ENCODE measurements at places on chromosomes 11 and 22.

- no peak for DNase-seq
Observed at GRCh38 chr11:103871923-103872551, 164.4 kb upstream of the DDI1 start.

DNA sequence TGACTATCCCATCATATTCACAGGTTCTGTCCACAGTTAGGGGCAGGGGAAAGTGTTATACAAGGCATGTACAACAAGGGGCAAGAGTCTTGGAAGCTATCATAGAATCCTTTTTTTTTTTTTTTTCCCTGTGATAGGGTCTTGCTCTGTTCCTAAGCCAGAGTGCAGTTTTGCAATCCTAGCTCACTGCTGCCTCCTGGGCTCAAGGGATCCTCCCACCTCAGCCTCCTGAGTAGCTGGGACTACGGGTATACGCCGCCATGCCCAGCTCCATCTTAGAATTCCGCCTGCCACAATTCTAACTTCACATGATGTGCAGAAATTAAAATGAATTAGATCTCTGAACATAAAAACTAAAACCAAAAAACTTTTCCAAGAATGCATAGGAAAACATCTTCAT, 31.7 kb downstream of the ZFTA start:
- no peak for DNase-seq

DNA sequence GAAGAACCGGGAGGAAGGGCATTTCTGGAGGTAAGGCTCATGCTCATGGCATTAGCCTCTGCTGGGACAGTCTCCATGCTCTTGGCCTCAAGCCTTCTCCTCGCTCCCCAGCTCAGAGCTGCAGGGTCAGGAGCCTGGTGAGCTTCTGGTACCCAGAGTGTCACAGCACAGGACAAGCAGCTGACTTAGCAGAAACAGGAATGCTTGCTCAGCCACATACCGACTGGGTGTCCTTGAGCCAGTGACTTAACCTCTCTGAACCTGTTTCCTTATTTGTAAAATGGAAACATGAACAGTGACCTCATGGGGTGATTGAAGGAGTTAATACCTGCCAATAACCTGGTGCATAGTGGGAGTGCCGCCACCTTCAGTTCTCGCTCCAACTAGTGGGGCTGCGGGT, 68.1 kb upstream of the RASD2 start:
- no peak for DNase-seq

- DNase-seq: no peak
Observed at GRCh38 chr22:35630891-35631290, 13.8 kb upstream of the MB start.

DNA sequence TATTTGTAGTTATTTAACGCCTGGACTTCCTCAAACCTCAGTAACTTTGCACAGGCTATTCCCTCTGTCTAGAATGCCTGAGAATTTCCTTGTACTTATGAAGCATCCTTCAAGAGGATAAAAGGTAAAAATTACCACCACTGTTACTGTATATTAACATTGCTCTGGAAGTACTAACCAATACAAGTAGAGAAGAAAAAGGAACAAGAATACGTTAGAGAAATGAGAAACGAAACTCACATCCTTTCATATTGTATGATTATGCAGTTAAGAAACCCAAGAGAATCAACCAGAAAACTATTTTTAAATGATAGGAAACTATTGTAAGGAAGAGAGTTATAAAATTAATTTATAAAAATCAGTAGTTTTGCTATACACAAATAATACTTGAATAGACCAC, 48.2 kb upstream of the OR5P2 start:
- no peak for DNase-seq

DNA sequence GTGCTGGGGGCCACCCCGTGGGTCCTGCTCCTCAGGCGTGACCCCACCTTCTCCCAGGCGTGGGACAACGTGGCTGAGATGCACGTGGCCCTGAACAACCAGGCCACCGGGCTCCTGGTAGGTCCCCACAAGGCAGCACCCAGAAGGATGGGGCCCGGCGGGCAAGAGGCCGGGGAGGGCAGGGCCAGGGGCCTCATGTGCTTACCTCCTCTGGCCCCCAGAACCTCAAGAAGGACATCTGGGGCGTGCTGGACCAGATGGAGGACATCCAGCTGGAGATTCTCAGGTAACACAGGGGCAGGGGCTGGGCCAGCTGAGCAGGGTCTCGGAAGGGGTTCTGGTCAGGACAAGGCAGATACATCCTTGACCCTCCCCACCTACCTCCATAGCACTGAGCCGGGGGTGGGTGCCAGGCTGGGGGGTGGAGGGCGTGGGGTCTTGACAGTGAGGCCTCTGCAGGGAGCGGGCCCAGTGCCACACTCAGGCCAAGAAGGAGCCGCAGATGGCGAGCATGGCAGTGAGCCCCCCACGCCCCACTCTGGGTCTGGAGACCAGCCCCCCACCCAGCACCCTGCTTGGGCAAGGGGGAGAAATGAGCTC, 186.3 kb downstream of the IGLL1 start:
- DNase-seq: no peak

GRCh38 chr22:34475886-34476285, 555.6 kb upstream of the LARGE1 start:
- no peak for DNase-seq

GRCh38 chr11:23310276-23310675, 450.0 kb upstream of the CCDC179 start:
- DNase-seq: peak; percentile 58

DNA sequence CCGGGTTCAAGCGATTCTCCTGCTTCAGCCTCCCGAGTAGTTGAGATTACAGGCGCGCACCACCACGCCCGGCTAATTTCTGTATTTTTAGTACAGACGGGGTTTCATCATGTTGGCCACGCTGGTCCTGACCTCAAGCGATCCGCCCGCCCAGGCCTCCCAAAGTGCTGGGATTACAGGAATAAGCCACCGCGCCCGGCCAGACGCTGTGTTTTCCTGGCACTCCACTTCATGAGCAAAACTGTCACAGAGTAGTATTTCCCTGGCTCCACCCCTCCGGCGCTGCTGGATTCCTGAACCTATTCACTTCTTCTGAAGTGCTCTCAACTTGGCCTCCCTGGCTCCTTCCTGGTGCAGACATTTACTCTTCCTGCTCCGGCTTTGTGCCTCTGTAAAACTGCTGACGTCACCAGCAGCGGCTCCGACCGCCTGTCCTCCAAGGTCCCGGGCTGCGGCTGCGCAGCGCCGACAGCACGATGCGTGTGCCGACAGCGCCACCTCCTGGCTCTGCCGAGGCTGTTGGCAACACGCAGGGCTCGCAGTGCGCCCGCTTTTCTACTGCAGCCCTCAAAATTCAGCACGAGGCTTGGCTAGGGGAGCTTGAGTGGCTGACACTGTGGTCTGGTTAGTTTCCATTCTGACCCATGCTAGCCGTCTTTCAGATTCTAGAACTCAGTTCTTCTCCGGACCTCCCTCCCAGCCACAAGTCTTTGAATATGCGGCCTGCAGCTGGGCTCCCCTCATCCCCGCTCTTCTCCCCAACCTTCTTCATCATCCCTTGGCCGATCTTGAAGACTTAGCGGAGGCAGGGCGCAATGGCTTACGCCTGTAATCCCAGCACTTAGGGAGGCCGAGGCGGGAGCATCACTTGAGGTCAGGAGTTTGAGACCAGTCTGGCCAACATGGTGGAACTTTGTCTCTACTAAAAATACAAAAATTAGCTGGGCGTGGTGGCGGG, 36.6 kb downstream of the APOL3 start:
- peak; percentile 96 for DNase-seq

DNA sequence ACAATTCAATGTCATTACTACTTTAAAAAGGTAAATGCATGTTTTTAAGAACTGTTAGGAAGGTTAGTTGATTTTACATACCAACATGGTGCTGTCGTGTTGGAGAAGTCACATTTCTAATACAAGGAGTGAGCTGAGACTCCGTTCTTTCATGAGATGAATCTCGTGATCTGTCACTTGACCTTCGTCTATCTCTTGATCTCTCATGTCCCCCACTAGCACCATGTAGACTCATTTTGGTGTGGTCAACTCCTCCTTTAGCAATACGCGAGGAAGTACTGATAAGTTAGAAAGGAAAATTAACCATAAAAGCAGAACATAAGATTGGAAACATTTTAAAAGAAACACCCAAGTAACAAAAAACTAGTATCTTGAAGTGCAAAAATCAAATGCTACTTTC, 41.5 kb downstream of the BTBD10 start:
- DNase-seq: no peak

- no peak for DNase-seq
Observed at GRCh38 chr22:26789951-26790350, 132.6 kb downstream of the MIAT start.

- DNase-seq: no peak
Observed at GRCh38 chr11:100961633-100962032, 168.0 kb downstream of the PGR start.

DNA sequence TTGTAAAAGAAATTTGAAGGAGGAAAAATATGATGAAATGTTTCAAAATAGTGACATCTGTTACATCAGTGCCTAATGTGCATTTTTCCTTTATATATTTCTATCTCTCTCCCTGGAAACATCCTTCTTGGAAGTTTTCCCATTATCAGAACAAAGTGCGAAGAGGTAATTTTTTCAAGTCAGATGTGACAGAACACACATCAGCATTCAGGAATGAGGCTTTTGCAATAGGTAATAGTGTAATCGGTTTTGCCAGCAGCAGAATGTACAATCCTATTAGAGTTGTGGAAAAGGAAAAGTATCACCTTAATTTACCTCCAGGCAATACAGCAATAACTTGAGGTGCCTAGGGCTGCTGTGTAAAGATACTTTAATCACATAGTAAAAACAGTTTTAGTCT, 275.8 kb downstream of the FAT3 start:
- DNase-seq: no peak

- DNase-seq: no peak
Observed at GRCh38 chr22:40237788-40238424, 60.2 kb downstream of the TNRC6B start.

DNA sequence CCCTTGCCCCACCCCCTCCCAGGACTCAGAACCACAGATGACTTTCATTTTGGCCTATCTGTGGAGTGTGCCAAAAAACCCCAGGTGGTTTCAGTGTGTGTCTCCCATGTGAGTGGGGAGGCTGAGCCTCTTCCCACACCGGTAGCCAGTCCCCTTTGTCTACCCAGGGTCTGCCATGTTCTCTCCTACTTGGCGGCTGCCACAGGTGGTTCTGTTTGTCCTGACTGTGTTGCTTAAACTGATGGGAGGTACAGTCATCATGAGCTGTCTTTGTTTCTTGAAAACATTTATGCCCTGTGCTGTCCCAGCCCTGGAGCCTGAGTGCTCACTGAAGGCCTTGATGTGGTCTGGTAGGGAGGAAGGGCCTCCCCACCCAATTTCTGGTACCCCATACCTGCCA, 39.7 kb upstream of the SUSD2 start:
- no peak for DNase-seq

- peak; percentile 46 for DNase-seq
Observed at GRCh38 chr11:79249295-79249993, 191.4 kb downstream of the TENM4 start.

DNA sequence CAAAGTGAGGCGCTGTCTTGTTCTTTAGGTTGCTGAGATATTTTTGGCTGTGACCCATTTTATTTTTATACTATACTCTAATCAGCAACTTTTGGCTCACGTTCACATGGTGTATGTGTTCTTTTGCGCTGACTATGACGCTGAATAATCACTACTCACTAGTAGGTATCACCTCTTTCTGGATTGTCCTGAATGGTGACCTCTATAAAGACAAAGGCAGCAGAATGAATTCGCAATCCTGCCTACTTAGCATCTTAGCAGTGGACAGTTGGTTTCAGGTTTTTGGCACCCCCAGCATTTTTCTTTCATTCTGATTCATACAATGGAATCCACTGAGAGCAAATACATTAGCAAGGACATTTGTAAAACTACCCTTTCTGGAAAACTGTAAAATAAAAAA, 351.3 kb downstream of the JRKL start:
- peak; percentile 35 for DNase-seq

GRCh38 chr22:32016081-32016480, 27.0 kb upstream of the SLC5A1 start:
- DNase-seq: no peak

DNA sequence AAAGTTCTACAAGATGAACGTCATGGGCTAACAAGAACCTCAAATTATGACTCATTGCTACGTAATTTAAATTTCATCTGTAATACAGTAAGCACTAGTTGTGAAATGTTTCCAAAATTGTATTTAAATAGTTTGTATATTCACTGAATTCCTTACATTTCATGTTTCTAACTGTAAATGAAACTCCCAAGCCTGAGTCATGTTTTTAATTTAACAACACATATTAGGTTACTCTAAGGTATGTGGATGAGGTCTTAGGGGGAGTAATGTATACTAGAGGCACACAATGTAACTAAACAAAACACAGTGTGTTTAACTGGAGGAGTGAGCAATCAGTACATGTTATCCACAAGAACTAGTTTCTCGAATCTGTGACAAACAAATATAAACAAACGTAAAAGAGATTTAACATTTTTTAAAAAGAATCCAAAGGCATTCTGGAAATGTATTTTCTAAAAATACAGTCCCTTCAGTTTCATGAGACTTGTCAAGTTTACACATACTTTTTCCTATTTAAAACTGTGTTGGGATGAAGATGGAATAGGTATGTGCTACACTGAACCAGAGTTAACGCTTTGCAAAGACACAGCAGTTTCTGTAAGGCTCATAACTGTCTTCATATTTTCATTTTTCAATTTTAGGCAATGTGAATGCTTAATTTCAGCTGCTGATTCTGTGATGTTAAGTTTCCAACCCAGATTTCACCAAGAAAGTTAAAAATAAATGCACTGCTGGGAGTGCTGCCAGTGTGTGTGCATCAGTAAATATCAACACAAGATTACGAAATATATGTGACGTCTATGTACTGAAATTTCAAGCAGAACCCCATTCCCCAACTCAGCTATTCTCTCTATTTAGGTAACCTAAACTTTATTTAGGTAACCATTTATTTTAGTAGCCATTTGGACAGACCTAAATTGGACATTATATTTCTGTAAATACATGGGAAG, 52.6 kb downstream of the PITPNB start:
- peak; percentile 93 for DNase-seq

DNA sequence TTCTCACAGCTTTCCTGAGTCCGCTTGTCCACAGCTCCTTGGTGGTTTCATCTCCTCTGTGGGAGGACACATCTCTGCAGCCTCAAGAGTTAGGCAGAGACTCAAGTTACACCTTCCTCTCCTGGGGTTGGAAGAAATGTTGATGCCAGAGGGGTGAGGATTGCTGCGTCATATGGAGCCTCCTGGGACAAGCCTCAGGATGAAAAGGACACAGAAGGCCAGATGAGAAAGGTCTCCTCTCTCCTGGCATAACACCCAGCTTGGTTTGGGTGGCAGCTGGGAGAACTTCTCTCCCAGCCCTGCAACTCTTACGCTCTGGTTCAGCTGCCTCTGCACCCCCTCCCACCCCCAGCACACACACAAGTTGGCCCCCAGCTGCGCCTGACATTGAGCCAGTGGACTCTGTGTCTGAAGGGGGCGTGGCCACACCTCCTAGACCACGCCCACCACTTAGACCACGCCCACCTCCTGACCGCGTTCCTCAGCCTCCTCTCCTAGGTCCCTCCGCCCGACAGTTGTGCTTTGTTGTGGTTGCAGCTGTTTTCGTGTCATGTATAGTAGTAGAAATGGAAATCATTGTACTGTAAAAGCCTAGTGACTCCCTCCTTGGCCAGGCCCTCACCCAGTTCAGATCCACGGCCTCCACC, 11.7 kb downstream of the RASD2 start:
- DNase-seq: no peak

GRCh38 chr11:64438986-64439771, 80.2 kb downstream of the RPS6KA4 start:
- DNase-seq: no peak

- peak; percentile 81 for DNase-seq
Observed at GRCh38 chr22:46845296-46846149, 83.1 kb downstream of the TBC1D22A start.

- DNase-seq: no peak
Observed at GRCh38 chr22:49193901-49194465, 633.7 kb downstream of the BRD1 start.

All from fibroblast of pulmonary artery (primary cell).